T-helper 2 cell (primary cell): ENCODE measurements at places on chromosomes 5 and 9.

- DNase-seq, result no peak
These were observed 203.9 kb upstream of the RASEF start for GRCh38 chr9:83266666-83267496.

DNA sequence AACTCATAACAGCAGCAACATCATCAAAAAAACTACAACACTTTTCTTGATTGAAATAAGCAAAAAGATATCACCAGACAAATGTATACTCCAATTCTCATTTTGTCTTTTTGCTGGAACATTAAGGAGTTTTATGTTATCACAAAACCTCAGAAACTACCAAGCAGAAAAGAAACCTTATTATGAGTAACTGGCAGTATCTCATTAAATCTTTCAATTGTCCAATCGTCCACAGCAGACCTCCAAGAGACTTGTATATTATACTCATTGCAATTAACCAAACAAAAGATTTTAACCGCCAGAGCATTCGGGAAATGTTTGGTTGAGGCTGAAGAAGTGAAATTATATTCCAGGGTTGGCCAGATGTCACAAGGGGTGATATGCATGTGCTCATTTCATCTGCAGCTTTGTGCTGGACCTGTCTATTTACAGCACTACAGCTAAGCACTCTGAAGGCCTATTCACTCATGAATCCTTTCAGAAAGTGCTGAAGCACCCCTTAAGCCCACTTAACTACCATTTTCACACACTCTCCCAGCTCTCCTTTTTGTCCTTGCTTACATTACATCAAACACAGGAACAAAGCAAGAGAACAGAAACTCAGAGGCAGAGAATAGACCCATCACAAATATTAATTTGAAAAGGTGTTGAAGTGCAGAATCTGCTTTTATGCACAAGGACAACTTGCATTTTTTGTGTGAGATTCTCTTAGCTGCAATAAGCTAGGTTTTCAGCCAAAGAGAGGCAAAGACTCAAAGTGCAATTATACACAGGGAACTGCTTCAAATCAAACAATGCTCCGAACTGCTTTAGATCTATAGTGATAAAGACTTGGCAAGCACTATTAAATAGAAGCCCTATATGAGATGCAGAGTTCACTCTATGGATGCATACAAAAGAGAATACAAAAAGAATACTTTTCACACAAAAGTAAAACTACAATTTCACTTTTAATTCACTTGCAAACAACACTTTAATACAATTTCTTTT is 150.4 kb upstream of the POU5F2 start:
- DNase-seq, result no peak

GRCh38 chr5:133653760-133654049 is 41.4 kb upstream of the FSTL4 start:
- DNase-seq, result no peak

DNA sequence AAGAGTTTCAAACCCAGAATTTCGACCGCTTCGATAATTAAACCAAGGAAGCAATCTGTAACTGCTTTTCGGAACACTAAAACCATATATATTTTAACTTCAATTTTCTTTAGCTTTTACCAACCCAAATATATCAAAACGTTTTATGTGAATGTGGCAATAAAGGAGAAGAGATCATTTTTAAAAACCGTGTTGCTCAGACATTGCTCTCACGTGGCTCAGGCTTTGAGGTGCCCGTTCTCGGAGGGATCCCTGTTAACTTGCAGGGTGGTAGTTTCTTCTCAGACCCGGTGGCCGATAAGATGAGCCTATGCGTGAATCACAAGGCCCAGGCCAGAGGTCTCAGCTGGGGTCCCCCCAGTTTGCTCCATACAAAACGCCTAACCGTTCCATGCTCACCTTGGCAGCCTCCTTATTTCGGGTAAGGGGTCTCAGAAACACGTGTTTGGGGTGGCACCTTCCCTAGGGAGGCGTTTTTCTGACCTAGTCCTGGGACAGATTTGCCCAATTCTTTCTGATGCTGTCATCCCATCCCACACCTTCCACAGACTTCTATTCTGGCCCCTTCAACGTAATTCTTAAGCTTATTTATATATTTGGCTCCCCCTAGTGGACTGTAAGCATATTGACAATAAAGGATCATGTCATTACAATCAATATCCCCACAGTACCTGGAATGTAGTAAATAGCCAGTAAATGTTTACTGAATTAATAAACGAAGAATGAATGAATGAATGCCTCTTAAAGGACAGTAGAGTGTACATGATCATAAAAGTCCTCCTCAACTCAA is 48.1 kb downstream of the THBS4 start:
- peak; percentile 65 for DNase-seq

DNA sequence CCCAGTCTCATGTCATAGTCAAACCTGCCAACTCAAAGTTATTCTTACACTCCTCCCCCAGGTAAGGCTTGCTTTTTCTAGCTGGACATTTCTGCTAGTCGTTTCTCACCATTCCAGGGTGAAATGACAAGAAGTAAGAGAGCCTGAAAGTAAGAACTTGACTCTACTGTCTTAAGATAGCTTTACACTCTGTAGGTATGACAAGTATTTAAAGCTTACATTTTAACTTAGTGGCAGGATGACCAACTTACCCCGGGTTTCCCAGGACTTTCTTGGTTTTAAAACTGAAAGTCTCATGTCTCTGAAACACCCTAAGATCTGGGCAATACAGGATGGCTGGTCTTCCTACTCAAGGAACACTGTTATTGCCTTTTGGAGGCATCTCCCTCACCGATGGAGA is 67.5 kb upstream of the PIK3R1 start:
- DNase-seq, result no peak

DNA sequence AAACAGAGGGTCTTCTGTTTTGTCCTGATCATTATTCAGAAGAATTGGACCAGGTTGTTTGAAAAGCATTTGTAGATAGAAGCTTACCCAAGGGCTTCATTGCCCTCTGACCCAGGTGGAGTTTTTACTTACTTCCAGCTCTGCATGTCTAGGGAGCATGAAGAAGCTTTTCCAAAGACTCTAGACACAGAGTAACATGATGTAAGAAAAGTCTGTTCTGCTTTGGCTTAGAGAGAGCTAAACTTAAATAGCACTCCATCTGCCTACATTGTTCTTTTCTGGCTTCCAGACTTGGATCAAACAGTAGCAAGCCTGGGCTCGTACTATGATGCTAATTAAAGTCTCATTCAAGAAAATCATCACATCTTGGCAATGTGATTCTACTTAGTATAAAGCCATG is 112.1 kb downstream of the SNCAIP start:
- no peak for DNase-seq

DNA sequence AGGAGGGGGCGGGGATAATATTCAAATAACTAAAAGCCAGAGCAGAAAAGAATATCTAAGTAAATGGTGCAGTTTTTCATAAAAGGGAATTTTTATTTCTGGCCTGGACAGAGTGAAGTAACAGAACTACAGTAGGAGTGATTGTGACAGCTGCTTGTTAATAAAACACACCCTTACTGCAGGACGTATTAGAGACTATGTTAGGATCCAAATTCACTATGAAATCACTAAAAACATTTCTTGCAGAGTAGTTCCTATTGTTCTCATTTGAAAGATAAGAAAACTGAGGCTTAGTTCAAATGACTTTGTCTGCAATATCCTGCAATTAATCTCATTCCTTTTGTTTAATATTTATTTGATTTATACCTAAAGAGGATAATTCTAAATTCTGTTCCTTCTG is 39.5 kb downstream of the FAM174A start:
- DNase-seq, result no peak

GRCh38 chr9:8778356-8778755 is 978.8 kb upstream of the DMAC1 start:
- DNase-seq, result no peak

- no peak for DNase-seq
These were observed 31.6 kb upstream of the PTGER4 start for GRCh38 chr5:40648150-40648549.

DNA sequence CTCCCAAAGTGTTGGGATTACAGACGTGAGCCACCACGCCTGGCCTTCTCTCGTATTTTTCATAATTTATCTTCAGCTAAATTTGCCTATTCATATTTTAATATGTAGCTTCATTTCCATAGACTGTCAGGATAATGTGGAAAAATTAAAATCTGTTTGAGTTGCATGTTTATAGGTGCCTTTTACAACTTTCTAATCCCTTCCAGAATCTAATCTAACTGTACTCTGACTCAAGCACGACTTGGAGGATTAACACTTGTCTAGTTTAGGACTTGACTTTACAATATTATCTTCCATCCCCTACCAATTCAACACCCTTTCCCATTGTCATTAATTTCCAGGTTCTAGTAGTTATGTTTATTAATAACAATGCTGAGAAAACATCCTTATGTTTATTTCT is 1761.5 kb downstream of the MAT2B start:
- no peak for DNase-seq

- no peak for DNase-seq
These were observed 165.5 kb downstream of the TLR4 start for GRCh38 chr9:117869712-117870111.
